ENCODE measurements at places on chromosomes 6 and 20.

DNA sequence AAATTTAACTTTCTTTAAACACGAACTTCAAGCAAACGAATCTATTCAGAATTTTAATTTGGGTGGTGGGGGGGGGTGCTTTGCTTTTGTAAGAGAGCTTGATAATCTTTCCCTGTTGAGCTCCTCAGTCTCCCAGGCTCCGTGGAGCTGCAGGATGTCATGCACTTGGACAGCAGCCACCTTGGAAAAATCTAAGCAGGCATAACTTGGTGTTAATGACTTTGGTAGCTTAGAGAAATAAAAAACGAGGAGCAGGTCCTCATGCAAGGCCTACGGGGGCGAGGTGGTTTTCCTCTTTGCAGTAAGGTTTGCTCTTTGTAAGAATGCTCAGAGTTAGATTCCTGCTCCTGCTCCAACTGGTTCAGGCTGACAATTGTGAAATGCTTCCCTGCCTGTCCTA is 102.3 kb downstream of the EDN1 start:
- DNase-seq: no peak

DNA sequence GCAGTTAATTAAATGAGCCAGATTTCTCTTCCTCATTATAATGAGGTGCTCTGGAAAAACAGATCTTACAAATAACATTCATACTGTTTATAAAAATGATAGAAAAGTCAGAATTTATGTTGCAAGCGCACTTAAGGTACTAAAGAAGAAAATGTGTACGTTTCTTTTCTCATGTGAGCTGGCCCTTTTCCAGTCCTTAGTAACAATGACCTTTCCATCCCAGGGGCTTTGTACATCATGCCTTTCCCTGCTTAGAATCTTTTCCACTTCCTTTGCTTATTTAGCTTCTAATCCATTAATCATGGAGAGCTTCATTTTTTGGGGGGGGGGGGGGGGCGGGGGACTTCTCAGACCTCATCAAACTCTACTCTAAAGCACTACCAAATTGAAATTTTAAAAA is 4.8 kb downstream of the FBXO5 start:
- no peak for DNase-seq

DNA sequence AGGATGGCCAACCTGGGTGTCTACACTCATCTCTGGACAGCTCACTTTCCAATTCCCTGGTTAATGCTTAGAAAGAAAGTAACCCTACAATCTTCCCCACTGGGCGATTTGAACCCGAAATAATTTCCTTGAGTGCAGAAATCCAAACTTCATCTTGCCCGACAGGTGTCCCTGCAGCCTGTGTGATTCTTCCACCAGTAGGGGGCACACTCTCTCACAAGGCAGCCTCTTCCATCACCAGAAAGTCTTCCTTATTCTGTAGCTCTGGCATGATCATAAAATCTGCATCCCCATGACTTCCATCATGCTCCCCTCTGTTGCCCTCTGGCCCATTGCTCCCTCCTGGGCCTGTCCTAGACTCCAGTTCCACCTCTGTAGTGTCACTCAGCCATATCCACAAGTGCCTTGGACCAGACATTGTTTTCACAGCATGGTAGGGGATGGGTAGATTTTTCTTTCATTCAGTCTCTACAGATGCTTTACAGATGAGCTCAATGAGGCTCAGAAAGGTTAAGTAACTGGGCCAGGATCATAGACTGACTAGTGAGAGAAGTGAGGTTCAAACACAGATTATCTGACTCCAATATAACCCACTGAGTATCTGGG is 170.4 kb upstream of the SPTLC3 start:
- no peak for DNase-seq

DNA sequence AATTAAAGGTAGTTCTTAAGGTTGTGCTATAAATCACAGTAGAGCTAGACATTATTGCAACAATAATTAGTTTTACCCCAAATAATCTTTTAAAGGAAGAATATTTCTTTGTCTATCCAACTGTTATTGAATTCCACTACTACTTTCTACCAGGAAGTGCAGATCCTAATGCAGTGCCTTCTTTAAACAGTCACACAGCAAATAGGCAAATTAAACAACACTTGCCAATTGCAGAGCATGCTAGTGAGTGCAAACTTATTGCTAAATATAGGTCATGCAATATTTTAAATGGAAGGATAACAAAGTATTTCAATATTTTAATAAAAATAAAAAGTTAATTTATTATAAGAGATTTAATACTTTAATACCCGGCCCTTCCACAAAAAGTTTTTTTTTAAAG is 107.3 kb upstream of the BCLAF1 start:
- DNase-seq: no peak

DNA sequence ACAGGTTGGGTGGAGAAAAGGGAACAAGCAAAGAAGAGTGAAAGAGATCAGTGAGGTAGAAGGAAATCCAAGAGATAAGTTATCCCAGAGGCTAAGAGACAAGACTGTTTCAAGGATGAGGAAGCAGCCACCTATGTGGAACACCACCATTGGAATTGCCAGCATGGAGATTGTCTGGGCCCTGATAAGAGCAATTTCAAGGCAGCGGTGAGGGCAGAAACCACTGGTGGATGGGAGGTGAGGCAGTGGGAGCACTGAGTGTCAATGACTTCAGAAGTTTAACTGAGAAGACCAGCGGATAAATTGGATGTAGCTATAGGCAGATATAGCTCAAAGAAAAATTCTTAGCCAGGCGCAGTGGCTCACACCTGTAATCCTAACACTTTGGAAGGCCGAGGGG is 56.7 kb downstream of the SNX5 start:
- DNase-seq: no peak

DNA sequence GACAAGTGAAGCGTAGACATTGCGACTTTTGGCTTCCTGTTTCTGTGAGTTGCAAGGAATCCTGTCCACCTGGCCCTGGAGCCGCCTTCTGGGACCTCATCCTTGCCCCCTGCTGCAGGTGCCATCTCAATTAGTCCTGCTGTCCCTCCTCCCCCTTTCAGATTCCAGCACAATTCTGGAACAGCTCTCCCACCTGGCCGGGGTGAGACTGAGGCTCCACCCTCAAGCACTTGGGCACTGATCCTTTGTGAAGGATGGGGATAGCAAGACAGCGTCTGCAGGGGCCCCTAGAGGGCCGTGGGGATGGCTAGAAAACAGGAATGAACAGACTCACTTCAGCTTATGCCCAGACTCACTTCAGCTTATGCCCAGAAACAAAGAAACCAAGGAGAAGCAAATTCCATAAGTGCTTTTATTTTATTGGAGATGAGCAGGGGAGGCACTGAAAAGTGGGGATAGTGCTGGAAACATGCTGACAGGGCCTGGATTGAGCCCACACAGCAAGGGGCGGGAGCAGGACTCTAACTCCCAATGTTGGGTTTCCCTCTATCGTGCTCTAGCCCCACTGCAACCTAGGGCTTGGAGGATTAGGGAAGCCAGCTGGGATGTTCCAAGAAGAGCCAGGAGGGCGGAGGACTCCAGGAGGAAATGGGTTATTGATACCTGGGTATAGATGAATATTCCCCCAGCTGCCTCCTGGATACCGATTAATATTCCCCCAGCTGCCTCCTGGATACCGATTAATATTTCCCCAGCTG is 1.4 kb downstream of the C6orf15 start:
- no peak for DNase-seq

- no peak for DNase-seq
Observed at GRCh38 chr20:46215913-46216707, 92.2 kb downstream of the CDH22 start.

DNA sequence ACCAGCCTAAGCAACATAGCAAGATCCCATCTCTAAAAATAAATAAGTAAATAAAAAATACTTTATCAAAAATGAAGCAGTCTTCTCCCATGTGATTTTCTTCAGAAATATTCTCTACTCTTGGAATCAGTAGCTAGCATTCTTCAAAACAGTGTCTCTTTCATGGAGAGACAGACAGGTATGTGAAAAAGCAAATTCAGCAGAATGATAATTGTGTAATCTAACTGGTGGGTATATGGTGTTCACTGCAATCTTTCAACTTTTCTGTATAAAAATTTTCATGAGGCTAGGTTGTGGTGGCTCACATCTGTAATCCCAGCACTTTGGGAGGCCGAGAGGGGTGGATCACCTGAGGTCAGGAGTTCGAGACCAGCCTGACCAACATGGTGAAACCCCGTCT is 7.9 kb downstream of the MRS2 start:
- DNase-seq: no peak
